Osteocyte (in vitro differentiated cells): ENCODE measurements at places on chromosomes 13 and 19. TPM values are rescaled to one million over a fixed set of nuclear protein-coding genes. Genes with fewer than 3 reads are reported as not detected.

GRCh38 chr19:44668985-44669764, 2.1 kb upstream of the CEACAM19 start:
- no peak overlapping the region for H3K4me3 ChIP-seq
- no peaks in the 10 kb centered on the region for H3K27me3 ChIP-seq
- H3K4me1 ChIP-seq, result no peaks in the 10 kb centered on the region
- no peak overlapping the region for H3K27ac ChIP-seq
- no peak for DNase-seq
- no peaks in the 10 kb centered on the region for H3K36me3 ChIP-seq

GRCh38 chr13:86838411-86839120, 832.6 kb upstream of the SLITRK5 start:
- no peaks in the 10 kb centered on the region for H3K4me1 ChIP-seq
- H3K4me3 ChIP-seq, result no peak overlapping the region
- no peaks in the 10 kb centered on the region for H3K27me3 ChIP-seq
- no peak overlapping the region for H3K27ac ChIP-seq

The KLK6 gene
- not detected in 2 replicates for total RNA-seq

The CCDC61 gene
- total RNA-seq, result 12.4 and 13.8 TPM in 2 replicates
